ENCODE measurements at places on chromosomes 7 and 10.

DNA sequence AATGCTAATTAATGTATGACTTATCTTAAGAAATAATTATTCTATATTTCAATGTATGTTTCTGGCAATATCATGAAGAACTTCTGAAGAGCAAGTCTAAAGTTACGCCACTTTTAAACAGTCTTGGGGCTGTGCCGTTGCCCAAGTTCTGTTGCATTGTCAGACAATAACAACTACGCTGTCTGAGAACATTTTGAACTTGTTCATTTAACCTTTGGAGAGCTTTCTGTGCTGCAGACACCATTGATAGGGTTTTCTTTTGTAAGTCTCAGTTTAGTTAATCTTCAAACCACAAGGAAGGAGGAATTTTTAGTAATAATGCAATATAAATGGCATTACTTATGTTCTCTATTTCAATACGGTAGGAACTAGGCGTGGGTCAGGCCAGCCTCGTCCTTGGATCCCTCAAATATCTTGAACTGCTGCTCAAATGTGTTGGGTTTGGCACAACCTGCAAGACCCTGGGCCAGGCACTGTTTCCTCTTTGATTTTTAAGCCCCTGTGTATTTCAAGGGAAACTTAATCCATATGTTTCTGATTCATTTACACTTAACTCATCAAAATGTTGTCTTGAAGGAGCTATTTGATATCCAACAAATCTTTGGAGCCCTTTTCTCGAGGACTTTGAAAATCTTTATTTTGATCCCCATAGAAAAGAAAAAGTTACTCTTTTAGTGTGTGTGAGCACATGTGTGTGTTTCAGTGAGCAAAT is 215.5 kb downstream of the INHBA start:
- no peak for DNase-seq

DNA sequence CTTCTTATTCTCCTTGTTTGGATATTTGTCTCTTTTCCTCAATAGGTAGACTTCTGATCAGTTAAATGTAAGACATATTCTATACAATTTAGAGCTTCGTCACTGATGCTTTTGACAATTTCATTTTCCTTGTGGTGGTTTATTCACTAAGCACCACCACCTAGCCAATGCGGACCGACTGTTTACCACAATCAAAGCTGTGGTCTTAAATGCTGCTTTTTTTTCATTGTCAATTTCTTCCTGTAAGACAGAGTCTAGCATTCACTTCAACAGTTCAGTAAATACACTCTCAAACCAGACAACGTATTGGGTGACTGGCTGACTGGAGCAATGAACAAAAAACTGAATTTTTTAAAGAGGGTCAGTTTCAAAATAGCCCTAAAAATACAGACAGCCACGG is 239.0 kb downstream of the DNAJB6 start:
- DNase-seq: no peak

DNA sequence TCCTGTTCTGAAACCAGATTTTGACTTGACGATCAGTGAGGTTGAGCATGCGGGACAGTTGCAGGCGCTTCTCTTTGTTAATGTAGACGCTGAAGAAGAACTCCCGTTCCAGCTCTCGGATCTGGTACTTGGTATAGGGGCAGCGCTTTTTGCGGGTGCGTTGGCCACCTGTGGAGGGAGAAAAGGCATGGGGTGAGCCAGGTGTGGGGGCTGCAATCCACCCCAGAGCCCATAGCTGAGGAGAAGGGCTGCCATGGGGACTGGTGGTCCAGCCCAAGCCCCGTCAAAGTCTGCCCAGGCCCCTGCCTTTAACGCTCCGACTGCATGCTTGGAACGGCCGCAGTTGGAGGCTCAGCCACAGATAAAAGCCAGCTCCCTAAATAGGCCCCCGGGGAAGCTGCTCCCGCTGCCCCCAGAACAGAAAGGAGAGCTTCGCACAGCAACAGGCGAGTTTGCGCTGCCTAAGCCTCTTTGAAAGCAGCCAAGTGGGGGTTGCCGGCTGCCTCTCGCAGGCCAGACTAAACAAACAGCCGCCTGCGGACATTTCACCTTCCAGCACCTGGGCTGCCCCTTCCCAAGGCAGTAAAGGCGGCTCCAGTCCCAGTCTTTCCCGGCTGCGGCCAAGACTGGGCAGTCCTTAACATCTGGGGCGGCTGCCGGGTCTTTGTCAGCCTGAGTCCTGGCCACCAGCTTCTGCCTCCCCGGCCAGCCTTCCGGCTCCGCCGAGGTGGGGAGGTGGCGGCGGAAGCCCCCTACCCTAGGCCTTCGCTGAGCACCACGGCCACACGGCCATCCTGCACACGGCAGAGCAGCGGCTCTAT is 2.0 kb downstream of the HOXA11 start:
- no peak for DNase-seq

GRCh38 chr10:73843261-73843660 is 31.1 kb downstream of the CAMK2G start:
- DNase-seq: no peak

GRCh38 chr10:33506838-33507661 is 172.6 kb upstream of the NRP1 start:
- DNase-seq: no peak

GRCh38 chr7:95758187-95758586 is 14.2 kb upstream of the DYNC1I1 start:
- no peak for DNase-seq

DNA sequence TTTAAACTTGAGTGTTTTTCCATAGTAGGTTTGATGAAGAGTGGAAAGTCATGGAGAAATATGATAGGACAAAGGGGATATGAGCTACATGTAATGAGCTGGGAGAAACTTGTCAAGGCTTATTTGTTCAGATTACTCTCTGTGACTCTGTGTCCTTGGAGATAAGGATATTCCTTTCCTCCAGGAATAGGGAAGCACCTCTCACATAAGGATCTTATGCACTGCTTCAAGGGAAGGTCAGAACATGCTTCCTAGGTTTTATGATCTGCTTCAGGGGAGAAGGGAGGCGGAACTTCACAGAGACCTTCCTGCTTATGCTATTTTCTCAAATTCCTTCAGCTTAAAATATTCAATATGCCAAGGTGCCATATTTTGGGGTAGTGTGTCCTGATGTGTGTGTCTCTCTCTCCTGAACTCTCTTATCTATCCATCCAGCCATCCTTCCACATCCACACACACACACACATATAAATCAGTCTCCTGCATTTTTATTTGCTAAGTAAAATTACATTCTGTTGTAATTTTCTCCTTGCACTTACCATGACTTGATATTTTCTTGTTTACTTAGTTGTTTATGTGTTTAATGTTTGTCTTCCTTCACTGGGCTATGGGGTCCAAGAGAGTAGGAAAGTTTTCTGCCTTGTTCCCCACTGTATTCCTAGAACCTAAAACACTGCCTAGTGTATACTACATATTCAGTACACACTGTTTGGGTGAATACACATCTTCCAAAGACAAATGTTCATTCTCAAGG is 26.4 kb downstream of the ARL4A start:
- DNase-seq: no peak

GRCh38 chr10:28722065-28722803 is 44.9 kb downstream of the BAMBI start:
- DNase-seq: no peak

GRCh38 chr10:6146013-6146785 is 56.5 kb upstream of the PFKFB3 start:
- no peak for DNase-seq
